Femur (tissue), 1 donor: ENCODE measurements at places on chromosomes 7 and 10.
A peak's percentile ranks its signal among the peaks of the same experiment; 100 is the strongest.

GRCh38 chr10:32893434-32893833, 64.6 kb downstream of the ITGB1 start:
- no peak for DNase-seq

DNA sequence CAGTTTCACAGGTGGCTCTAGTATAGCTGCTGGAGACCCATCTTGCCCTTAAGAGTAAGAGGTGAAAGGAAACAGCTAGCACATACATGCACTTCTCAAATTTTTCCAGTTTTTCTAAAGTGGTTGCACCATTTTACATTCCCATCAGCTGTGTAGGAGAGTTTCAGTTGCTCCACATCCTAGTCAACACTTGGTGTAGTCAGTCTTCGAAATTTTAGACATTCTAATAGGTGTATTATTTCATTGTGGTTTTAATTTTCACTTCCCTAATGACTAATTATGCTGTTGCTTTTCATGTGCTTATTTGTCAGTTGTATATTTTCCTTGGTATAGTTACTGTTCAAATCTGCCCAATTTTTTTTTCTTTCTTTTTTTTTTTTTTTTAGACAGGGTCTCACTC, 9.5 kb upstream of the HACD1 start:
- DNase-seq = no peak

DNA sequence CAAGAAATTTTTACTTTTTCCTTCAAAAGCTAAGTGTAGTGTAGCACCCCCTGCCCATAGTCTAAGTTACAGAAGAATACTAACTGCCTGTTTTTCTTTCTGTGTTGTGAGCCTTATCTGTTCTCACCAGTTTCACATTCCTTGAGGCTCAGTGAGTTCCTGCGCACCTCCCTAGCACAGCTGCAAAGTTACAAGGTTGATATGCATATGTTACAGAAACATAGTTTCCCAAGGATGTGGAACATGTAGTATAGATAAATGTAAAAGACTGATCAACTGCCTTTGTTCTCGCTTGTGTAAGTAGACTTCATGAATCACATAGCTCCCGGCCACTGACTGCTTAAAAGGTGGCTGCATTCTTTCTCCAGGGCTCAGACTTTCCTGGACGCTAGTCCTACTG, 6.7 kb upstream of the ZNF33B start:
- no peak for DNase-seq

GRCh38 chr10:103582331-103583123, 89.0 kb downstream of the NEURL1 start:
- DNase-seq = no peak

DNA sequence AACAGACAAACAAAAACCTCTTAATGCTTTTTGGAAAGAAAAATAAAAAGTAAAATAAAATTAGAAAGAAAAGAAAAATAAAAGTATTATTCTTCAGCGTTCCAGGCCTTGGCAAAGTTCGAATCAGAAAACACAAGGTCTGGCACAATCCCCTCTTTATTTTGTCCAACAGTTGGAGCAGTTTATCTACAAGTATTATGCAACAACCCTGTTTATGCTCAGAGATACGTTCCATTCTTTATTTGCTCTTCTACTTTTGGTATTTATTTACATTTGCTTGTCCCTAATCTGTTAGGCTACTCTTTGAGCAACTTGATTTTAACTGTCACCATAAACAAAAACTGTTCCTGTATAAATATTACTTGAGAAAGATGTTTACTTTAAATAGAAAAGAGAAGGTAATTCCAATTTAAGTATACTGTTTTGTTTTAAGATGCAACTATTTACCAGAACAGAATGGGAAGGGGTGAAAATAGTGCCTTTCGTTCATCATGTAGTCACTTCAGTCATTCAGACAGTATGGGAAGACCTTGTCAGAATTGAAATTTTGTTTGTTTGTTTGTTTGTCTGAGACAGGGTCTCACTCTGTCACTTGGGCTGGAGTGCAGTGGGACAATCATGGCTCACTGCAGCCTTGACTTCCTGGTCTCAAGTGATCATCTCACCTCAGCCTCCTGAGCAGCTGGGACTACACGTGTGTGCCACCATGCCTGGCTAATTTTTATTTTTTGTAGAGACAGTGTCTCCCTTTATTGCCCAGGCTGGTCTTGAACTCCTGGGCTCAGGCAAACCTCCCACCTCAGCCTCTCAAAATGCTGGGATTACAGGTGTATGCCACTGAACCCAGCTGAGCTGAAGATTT, 5.7 kb downstream of the PDK4 start:
- DNase-seq = no peak

DNA sequence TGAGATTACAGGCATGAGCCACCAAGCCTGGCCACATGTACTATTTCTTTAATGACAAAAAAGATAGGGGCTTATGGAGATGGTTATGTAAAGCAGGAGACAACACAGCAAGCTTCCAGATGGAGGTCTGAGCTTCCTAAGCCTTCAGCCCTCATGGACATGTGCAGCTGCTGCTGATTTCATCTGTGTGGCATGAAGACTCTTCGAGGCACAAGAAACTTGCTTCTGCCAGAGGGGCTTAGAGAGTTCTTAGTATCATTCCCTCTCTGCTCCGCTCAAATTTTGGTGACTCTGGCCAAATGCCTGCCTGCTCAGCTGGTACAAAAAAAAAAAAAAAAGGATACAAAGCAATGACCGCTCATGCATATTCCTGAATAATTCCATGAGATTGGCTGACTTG, 552.5 kb downstream of the TYW1 start:
- peak; percentile 67 for DNase-seq

- no peak for DNase-seq
Measured at GRCh38 chr10:79003183-79004100, 65.3 kb upstream of the ZMIZ1 start.

DNA sequence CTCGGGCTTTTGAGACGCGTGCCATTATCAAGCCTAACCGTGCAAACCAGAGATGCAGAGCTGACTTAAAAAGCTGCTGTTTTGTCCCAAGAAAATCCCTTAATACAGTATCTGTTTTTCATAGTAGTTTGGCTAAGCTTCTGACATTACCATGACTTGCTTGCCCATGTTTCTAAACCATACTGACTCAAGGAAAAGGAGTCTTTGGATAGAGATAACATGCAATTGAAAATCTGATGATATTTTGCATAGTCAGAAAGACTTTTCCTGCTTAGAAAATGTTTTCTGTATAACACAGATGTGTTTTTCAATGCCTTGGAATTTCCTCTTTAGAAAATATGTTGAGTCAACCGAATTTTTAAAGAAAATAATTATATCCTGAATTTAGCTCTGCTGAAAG, 21.5 kb upstream of the AKR1E2 start:
- no peak for DNase-seq
